NCI-H345 (cell line): ENCODE measurements at places on chromosomes 5 and 9.

DNA sequence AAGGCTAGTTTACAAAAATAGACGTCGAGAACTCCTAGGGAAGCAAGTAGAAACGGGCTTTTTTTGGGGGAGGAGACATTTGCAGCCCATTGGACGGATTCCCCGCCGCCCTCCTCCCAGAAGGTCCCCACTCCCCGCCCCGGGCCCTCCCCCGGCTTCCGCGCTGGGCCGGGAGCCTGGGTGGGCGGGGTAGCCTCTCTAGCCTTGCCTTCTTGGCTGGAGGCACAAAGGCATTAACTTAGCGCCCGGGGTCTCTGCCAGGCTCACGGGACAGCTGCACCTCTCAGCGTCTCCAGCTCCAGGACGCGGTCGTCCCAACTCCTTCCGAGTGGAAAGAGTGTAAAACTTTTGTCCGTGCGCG, at the start of gene DMRTA1:
Gene DMRTA1, plus strand, starts transcription at position 236 of the 361 bp plus-strand sequence. CDS start 242 bp downstream, outside the sequence.
- DNase-seq: peak; percentile 58

DNA sequence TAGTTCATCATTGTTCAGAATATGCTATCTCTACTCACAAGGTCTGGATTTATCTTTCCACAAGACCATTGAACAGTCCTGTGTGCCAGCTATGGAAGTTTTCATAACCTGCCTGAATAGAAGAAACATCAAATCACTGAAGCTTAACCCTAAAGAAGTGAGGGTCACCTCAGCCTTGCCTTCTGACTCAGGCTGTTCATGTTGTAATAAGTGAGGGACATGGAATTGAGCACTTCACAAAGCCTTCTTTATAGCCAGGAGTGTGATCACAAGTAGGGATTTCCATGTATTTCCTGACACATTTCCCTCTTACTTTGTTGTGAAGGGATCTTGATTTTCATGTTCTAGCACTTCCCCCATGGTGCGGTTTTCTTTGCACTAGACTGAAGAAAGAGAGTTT, 577.5 kb upstream of the WWC1 start:
- no peak for DNase-seq

- no peak for DNase-seq
These were observed 30.4 kb downstream of the CSF2 start for GRCh38 chr5:132103969-132104391.

- DNase-seq: no peak
These were observed 27.3 kb downstream of the SLC31A2 start for GRCh38 chr9:113178087-113178486.

GRCh38 chr5:150625831-150626746, 14.4 kb upstream of the SYNPO start:
- DNase-seq: no peak

DNA sequence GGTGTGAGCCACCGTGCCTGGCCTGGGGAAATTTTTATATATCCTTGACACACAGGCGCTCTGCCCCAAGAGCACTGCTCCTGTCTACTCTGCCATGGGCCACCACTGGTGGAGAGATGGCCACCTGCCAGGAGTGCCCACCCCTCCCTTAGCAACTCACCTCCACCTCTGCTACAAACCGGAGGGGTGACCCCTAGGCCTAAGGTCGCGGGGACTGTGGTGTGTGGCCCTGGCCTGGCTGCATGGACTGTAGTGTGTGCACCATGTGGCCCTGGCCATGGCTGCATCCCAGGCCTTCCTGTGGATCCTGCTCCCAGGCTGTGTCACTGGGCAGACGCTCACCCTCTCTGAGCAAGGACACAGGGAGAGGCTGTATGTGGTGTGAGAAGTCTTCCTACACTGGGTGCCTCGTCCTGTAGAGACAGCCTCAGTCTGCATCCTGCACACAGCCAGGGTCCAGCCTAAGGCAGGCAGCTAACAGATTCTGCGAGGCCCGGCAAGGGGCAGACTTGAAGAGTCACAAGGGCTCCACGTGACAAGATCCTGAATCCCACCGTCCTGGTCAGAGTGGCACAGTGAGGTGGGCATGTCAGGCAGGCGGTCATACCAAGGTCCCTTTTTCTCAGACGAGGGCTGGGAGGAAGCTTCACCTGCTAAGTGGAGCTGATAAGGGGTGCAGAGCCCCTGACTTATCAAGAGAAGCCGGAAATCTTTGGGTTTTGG, 10.3 kb downstream of the NINJ1 start:
- no peak for DNase-seq

DNA sequence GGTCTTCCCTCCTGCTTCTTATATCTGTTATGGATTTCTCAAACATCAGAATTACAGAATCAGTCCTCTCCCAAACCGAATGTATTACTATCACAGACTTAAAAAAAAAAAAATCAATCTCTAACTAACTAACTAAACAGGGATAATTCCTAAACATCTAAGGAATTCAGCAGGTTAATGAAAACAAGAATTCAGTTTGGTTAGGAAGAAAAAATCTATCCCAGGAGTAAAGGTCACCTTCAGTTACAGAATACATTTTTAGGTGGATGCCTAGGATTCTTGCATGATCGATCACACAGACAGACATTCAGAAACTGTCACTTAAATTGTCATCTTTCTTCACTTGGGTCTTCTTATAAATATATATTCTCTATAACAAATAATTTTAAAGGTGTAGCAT, 11.5 kb downstream of the PTAR1 start:
- no peak for DNase-seq

- DNase-seq: no peak
These were observed 6.5 kb downstream of the PPP6C start for GRCh38 chr9:125183054-125183453.

DNA sequence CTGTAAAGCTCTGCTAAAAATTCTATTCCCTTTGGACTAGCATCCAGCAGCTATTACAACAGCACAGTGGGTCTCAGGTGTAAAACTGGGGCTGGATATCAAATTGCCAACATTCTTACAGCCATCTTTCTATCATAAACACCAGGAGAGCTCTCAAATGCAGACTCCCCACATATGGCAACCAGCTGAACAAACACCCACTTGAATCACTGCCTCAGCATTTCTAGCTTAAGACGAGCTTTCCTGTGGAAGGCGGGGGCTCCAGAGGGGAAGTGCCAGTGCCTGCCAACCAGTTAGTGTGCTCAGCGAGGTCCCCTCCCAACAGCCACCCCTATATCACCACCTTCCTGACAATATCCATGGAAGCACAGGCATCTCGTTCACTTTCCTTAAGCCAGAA, 62.2 kb downstream of the IPPK start:
- peak; percentile 86 for DNase-seq
